ENCODE measurements at places on chromosomes 16 and 17.
A peak's percentile ranks its signal among the peaks of the same experiment; 100 is the strongest.

GRCh38 chr17:73542323-73542722 is 101.9 kb downstream of the SDK2 start:
- DNase-seq, result no peak

DNA sequence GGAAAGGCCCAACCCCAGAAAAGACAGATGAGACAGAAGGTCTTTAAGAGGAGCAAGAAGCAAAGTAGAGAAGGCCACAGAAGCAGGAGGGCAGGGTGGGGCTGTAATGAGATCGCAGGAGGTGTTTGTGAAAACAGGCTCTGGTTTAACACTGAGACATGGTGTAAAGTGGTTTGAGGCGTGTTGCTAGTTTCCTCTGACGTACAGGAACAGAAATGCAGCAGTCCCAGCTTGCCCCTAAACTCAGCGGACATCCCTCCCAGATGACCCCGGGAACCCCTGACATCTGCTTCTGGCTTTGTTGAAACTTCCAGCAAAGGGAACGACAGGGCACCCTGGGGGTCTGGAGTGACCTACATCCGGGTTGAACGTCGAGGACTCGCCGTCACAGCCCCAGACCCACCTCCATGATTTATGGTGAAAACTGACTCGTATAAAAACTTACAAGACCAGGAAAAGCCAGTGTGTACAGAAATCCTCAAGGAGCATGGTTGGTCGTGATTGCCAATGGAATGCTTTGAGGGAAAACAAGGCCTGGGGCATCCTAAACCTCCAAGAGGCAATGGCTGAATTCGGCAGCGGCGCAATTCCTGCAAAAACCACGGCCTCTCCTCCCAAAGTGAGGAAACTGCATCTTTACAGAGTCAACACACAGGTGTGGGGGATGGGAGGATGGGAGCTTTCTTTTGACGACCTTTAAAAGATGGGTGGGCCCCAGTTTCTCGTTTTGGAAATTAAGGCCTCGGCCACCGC is 25.8 kb downstream of the LITAF start:
- DNase-seq, result no peak

GRCh38 chr16:88941913-88942909 is 34.8 kb downstream of the CBFA2T3 start:
- DNase-seq, result peak; percentile 30

DNA sequence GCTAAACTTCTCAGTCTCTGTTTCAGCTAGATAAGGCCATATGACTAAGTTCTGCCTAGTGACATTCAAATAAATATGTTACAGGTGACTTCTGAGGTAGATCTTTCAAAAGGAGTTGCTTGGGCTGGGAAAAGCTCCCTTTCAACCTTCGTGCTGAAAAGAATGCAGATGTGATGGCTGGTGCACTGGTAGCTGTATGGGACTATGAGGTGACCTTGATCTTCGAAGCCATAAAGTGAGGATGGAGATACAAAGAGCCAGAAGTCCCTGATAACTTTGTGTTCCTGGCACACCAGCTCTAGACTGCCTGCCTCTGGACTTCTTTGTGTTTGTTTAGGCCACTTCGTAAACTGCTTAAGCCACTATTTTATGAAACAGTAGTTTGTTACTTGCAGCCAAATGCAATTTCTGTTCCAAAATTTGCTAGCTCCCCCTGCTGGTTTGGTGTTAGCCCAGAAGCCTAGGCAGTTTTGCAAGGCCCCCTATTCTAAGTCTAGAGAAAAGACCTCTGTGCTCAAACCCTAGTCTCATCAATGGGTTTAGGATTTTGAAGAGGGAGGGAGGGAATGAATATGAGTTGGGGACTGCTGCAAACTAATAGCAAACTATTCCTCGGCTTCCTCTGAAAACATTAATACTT is 23.3 kb upstream of the ERCC4 start:
- no peak for DNase-seq

- peak; percentile 42 for DNase-seq
Observed at GRCh38 chr17:794876-795275, 12.7 kb downstream of the MRM3 start.

Measured in COR-L47 (cell line).